ENCODE measurements at places on chromosomes 11 and 22. TPM values are rescaled to one million over a fixed set of nuclear protein-coding genes. Genes with fewer than 3 reads are reported as not detected.

DNA sequence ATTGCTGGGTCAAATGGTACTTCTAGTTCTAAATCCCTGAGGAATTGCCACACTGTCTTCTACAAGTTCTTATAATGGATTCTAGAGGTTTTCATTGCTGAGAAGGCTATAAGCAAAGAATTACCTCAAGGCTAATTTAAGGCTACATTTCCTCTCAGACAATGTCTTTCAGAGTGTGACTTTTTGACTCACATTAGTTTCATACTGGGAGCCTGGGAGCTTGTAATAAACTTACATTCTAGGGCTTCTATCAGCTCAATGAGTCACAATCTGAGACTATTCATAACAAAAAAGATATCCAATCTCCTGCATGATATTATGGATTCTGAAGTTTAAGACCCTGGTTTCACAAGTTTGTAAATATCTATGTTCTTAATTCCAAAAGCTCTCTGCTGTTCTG, 408.7 kb downstream of the LRRC4C start:
- ATAC-seq = no peak

GRCh38 chr11:49208006-49208721, at the start of gene FOLH1:
Gene FOLH1, minus strand, starts transcription at chr11:49208602. Its CDS starts 193 bp downstream, at chr11:49208409.
- no peak for ATAC-seq

DNA sequence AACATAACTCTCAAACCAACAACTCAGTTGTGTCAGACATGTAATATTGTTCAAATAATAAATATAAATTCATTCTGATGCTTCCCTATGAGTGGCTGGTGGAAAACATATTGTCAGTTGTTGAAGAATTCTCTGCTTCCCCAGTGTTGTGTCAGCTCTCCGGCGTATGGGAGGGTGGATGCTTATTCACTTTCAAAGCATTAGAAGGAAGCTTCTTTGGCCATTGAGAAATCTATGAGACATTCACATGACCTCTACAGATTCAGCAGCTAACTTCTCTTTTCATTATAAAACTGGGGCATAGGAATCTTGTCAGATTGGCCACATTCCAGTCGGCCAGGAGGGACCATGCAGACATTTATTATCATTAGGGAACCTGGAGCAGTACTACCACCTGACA, 2.9 kb downstream of the OR51V1 start:
- no peak for ATAC-seq

- ATAC-seq = no peak
These were observed 9.4 kb downstream of the CEP164 start for GRCh38 chr11:117337076-117337475.

Gene VEGFB
- total RNA-seq = 72.8 TPM

- ATAC-seq = no peak
These were observed 5.1 kb upstream of the CARNS1 start for GRCh38 chr11:67410369-67410831.

DNA sequence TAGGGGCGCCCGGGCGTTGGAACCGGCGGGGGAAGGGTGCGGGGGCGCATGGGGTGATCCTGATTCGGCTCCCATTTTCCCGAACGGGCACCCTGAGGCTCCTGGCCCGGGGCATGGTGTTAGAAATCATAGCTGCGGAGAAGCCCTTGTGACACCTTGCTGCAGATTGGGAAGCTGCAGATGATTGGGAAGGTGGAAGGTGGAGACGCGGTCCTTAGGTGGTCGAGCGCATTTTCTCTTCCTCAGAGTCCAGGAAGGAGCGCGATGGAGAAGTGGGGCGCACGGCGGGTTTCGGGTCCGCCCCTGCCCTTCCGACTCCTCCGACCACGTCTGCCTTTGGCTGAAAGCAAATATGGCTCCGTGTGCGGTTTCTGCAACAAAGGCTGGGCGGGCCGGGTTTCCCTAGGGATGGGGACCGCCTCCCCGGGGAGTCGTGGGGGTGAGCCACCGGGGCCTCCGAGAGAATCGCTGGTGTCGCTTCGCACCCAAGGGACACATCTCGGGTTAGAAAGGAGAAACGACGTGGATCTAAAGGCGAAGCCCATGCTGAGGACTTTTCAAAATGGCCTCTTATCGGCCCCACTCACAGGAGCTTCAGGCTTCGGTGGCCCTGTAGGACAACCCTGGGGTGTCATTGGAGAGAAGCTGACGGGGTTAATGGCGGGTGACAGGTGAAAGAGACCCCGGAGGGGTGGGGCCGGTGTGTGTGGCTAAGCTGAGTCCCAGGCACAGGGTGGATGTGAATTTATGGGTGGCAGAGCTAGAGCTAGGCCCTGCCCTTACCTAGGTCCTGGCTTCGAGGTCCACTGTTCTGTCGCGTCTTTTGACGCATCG, 707 bp upstream of the FTH1 start:
- peak; percentile 4 for ATAC-seq

Gene C22orf42
- total RNA-seq = 1.8 TPM

- no peak for ATAC-seq
These were observed 177.5 kb downstream of the TMEM135 start for GRCh38 chr11:87215236-87215635.

Gene CARD16
- total RNA-seq = 42.9 TPM

DNA sequence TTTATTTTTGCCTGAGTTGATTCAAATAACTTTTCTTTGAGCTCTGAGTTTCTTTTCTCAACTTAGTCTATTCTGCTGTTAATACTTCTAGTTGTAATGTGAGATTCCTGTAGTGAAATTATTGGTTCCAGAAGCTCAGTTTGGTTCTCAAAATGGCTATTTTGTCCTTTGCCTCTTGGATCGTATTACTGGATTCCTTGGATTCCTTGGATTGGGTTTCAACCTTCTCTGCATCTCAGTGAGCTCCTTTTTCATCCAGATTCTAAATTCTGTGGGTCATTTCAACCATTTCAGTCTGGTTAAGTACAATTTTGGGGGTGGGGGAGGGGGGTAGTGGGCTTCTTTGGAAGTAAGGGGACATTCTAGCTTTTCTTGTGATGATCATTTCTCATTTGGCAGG, 341.1 kb upstream of the CNTN5 start:
- no peak for ATAC-seq

DNA sequence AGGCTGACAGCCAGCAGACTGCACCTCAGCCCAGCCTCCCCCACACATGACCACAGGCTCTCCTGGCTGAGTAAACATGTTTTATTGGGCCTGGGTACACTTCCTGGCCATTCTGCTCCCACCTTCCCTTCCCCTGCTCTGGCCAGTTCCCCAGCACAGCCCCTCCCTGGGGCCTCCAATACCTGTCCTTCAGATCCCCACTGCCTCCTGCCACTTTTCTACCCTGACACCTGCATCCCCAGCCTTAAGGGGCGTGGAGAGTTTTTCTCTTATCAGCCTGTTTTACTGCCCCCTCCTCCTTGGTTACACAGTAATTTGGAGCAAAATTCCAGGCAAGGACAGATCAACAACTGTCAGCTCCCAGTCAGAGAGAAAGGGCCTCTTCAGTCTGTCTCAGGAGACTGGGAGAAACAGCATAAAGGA, at the start of gene ISX:
Gene ISX, plus strand, starts transcription at position 363 of the 423 bp plus-strand sequence. CDS start 930 bp downstream, outside the sequence.
- no peak for ATAC-seq

GRCh38 chr11:8863838-8864237, 47.2 kb upstream of the AKIP1 start:
- no peak for ATAC-seq

Gene MSANTD4
- total RNA-seq = 46.5 TPM

Gene SCT
- not detected for total RNA-seq

Gene C11orf52
- total RNA-seq = 0.69 TPM

Gene DTX4
- 108 TPM for total RNA-seq

GRCh38 chr11:76671237-76671592, 668 bp upstream of the LRRC32 start:
- no peak for ATAC-seq

DNA sequence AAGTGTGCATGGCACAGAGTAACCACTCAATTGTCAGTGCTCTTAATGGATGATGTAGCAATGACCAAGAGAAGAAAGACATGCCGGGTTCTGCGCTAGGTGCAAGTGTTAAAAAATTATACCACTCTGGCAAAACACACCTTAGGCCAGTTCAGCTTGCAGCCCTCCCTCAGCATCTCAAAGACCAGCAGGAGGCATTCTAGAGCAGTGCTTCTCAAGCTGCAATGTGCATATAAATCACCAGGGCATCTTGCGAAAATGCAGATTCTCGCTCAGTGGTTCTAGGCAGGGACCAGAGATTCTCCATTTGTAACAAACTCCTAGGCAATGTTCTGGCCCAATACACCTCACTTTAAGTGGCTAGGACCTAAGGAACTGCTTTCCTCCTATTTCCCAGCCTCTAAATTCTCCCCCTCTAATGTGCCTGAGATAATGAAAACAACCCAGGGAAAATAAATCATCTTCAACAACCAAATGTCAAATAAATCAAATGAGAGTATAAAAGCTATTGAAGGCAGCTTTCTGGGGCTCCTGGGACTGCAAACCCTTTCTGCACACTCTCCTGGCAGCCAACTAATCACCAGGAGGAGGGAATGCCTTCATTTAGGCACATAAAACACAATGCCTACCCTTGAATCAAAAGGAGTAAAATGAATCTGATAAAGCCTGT, 337.2 kb upstream of the API5 start:
- peak; percentile 93 for ATAC-seq

GRCh38 chr11:115674176-115674936, 170.1 kb upstream of the CADM1 start:
- ATAC-seq = no peak

Gene OR8G5
- not detected for total RNA-seq

Gene NLRP6
- not detected for total RNA-seq

DNA sequence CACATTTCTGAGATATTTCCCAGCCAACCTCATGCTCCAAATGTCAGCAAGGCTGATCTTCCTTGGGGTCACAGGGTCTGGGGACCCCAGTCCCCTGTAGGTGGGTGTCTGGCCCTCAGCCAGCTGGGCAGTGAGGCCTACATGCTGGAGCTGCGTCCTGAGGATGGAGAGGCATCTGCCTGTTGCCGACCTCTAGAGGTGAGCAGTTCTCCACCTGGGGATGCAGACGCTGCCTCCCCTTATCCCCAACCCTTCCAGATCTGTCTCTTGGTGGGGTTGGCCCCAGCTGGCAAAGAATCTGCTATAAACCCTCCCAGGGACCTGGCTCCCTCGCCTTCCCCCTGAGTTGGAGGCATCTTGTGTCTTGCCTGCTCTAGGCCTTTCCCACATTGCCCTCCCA, 79.6 kb downstream of the PKNOX2 start:
- ATAC-seq = no peak

DNA sequence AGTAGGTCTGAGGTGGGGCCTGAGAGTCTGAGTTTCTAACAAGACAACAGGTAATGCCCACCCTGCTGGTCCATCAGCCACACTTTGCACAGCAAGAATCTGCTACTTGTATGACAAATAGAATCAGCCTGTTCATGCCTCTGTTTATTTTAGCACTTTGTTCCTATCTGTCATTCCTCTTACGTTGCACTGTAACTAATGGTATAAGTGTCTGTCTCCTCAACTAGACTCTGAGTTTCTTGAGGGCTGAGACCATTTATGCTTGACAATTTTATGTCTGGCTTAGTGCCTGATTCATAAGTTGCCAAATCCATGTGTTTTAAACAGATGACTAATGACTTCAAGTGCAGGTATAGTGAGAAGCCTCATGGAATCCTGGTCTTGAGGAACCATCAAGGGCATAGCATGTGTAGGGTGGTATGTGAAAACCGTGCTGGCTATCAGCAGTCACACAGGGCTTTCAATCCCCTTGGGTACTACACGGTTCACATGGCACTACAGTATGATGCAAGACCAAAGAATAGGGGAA, 209.7 kb downstream of the C11orf91 start:
- no peak for ATAC-seq

DNA sequence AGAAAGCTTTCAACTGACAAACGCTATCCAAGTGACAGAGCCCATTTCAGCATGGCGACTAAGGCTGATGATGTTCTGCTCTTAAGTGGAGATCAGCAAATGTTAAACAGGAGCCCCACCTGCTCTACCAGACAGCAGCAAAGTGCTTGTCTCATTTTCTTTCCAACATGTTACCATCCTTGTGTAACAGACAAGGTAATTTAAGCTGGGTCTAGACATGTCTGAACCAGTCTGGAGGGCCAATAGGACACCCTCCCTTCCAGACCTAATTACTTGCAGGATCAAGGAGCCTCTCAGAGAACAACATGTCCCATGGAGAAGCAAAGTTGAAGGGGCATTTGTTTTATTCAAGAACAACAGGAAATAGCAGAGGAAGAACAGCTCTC, 3.9 kb upstream of the LMO2 start:
- no peak for ATAC-seq

- peak; percentile 55 for ATAC-seq
These were observed 25.7 kb downstream of the MPPED2 start for GRCh38 chr11:30560206-30561106.

DNA sequence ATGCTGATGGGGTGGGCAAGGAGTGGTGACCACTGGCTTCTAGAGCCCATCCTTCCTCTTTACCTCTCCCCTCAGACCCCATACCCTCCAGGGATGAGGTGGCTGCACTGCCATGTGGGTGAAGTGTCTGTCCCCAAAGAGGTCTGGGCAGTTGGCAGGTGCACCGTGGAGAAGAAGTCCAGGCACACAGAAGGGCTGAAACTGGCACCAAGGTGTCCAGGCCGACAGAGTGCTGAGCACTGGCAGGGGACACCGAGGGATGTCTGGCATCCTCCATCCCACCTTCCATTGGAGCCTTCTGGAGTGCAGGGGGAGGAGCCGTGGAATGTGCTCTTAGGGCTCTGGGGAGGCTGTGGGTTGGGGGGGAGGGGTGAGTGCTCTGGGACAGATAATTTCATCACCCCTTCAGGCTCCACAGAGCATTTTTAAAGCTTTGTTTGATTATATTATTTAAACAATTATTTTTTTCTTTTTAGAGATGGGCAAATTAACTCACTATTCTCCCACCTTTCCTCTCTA, 37.9 kb downstream of the PKNOX2 start:
- no peak for ATAC-seq

Gene RHOD
- total RNA-seq = not detected

GRCh38 chr22:45310331-45310976, 720 bp downstream of the FAM118A start:
- peak; percentile 0 for ATAC-seq

DNA sequence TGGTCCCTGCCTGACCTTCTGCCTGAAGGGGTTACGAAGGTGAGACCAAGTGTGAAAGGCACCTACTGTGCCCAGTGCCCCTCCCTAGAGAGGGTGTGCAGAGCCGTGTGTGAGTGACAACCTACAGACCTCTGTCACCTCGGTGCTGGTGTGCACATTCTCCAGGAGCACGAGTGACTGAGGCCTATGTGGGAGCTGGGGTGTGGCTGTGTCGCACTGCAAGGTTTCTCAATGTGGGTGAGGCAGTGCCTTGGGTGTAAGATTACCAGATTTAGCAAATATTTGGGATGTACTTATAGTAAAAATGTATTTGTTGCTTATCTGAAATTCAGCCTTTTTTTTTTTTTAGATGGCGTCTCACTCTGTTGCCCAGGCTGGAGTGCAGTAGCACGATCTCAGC, 5.6 kb downstream of the STARD10 start:
- ATAC-seq = no peak

Measured in motor neuron (in vitro differentiated cells).